MV-4-11 (cell line): ENCODE measurements at places on chromosomes 13 and 19.

DNA sequence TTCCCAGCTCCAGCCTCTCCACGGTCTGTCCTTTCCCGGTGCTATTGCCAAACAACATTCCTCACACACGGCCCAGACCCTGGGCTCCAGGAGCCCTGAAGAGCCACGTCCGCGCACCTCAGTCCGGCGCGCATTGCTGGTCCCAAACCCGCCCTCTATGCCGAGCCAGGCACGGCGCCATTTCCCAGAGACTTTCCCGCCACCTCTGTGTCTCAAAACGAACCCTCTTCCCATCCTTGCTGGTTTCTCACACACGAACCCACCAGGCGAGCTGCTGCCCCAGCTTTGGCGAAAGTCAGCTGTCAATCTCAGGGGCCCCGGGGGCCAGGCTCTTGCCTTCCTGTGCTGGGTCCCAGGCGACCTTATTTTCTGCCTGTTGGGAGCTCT, 28.0 kb upstream of the F7 start:
- DNase-seq: no peak

- DNase-seq: no peak
Observed at GRCh38 chr19:23436318-23436717, 41.0 kb upstream of the ZNF91 start.

DNA sequence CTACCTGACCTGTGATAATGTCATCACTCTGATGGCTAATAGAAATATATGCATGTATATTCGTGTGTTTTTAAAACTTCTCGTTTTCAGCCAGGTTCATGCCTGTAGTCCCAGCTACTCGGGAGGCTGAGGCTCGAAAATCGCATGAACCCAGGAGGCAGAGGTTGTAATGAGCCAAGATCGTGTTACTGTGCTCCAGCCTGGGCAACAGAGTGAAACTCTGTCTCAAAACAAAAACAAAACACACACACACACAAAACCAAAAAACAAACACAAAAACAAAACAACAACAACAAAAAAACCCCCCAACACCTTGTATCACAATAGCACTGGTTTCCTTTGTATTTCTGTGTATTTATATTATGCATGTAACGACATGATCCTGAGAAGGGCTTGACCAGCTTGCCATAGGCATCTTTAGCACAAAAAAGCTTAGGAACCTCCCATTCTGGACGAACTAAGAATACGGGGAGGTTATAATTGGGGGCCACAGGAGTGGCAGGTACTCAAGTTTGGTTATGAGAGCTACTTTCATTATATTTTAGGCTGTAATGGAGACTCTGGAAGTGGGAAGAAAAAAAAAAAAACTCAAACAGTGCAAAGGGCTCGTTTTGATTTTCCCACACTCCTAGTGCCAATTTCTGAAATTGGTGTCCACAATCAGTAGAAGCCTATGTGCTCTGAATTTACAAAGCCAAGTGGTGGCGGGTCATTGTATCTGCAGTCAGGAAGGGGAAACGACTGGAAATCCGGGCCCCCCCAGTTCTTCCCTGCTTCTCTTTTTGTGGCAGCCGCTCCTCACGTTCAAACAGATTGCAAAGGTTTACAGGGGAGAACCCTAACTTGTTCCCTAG, 1.2 kb upstream of the ACP7 start:
- DNase-seq: no peak

- DNase-seq: peak; percentile 17
Observed at GRCh38 chr19:45243144-45243732, 2.0 kb downstream of the EXOC3L2 start.

GRCh38 chr13:27644302-27644701, 22.6 kb downstream of the POLR1D start:
- no peak for DNase-seq

DNA sequence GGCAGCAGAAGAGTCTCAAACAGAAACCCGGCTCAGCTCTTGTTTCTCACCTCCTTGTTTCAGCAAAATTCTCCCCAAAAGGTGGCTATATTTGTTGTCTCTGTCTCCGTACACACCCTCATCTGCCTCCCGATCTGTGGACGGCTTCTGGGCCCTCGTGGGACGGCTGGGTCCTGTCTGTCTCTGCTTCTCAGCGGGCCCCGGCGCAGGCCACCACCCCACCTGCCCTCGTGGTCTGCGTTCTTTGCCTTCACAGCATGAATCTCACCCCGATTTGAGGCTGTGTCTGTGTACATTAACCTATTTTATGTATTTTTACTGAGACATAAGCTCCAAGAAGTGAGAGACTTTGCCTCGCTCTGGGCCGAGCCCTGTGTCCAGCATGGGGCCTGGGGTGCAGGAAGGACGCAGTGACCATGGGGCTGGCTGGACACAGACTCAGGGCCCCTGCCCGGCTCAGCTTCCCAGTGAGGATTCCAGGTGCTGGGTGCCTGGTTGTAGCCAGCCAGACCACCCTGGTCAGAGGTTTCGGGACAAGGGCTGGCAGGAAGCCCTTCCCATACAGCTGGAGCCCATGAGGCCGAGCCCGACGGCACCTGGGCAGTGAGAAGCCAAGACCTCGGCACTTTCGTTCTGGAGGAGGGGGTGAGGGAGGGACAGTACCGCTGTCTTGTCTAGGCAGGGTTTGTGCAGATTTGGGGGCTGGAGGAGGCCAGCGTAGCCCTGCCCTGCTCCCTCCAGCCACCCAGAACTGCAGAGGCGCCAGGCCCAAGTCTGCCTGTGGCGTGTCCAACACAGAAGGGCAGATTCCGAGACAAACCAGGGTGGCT, 78.5 kb upstream of the MCF2L start:
- no peak for DNase-seq

DNA sequence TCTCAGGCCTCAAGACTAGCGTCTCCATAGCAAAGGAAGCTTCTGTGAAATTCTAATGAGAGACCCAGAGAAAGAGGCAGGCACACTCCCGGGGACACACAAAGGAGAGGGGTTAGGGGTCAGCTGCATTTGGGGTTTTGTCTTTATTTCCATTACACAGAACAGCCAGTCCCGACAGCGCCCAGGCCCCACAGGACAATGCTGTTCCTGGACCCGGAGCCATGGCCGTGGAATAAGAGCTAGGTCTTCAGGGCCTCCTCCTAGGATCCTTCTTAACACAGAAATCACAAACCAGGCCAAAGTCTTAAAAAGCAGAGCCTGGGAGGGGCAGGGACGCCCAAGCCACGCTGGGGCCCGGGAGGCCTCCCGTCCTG, 22.8 kb downstream of the KCTD15 start:
- no peak for DNase-seq

GRCh38 chr13:45878966-45879365, 27.4 kb upstream of the SIAH3 start:
- no peak for DNase-seq

DNA sequence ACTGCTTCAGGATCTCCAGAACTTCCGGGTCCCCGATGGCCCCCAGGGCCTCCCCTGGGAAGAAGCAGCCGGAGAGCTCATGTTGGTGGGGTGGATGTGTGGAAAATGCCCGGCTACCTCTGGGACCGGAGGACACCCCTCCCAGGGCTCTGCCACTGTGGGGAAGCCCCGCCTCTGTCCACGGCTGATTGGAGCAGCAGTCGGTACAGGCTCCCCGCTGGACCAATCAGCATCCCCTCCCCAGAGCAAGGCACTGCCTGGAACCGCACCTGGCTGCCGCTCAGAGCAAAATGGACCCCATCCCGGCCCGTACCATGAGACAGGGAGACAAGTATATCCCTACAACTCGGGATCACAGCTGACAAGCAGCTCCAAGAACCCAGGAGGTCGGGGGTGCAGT, 6.4 kb downstream of the DOHH start:
- no peak for DNase-seq

DNA sequence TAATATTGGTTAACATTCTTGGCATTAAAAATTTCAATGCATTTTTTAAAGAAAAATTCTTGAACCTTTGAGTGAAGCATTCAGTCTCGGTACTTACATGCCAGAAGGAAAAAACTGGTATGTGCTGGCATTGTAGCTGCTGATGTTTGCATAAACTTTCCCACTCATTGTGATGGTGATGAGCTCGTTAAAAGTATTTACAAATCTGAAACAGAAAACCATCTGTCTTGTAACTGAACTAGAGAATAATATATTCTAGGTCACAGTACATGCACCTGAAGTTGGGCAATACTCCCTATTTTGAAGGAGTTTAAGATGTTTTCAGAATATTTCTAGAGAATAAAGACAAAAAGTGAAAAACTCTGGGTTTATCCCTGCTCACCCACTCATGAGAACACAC, 64.1 kb downstream of the SLC15A1 start:
- no peak for DNase-seq

GRCh38 chr19:35932291-35932936, 3.8 kb upstream of the LRFN3 start:
- DNase-seq: no peak

GRCh38 chr13:110944121-110944967, 29.5 kb upstream of the ANKRD10 start:
- DNase-seq: peak; percentile 73

DNA sequence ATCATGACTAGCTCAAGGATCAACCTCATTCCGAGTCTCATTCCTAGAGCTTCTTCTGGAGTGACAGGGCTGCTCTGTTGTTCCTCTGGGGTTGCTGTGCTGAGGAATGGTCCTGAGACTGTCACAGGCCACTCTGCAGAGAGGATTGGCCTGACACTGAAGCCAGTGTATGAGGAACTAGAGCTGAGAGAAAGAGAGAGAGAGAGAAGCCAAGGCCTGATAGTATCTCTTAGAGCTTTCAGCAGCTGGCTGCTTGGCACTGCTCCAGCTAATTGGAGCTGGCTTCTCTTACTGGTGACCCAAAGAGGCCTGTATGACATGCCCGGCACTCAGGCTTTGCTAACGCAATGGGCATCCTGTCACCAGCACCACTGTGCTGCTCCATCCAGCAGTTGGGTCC, 73.4 kb upstream of the FLT1 start:
- peak; percentile 64 for DNase-seq

DNA sequence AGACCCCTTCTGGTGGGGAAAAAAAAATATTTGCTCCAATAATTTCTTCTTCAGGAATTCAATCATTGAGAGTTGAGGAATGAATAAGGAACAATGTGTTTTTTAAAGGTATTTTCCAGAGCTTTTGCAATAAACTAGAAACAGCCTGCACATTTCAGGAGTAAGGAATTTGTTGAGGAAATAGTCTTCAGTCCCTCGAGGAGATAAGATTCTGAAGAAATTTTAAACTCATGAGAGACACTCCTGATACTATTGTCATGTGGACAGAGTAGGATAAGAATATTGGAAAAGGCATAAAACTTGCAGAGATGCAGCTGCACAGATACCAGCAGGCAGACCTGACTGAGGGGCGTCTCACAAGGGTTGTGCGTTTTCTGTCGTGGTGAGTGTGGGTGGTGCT, 36.6 kb downstream of the COMP start:
- no peak for DNase-seq
